Stimulated activated CD8-positive, alpha-beta memory T cell treated with anti-CD3 and anti-CD28 coated beads, Interleukin-4, amount 100 ng/mL, for 4 hours (primary cell): ENCODE measurements at places on chromosomes 5 and 9.

DNA sequence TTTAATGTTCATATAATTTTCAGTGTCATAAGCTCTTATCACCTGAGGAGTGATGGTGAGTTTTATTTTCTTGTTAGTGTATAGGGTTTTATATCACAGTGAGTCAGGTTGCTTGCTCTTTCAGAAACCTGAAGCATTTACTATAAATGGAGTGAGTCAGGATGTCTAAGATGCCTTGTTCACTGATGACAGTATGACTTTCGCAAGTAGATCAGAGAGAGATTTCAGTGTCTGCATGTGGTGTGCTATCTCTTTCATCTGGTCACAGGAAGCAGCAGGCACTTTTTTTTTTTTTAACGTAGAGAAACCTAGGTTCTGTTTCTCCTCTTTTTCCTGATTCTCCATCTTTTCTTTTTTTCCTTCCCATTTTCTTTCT is 237.1 kb downstream of the DMRTA1 start:
- DNase-seq: no peak

- no peak for DNase-seq
Observed at GRCh38 chr5:172380987-172381643, 73.2 kb downstream of the SH3PXD2B start.

DNA sequence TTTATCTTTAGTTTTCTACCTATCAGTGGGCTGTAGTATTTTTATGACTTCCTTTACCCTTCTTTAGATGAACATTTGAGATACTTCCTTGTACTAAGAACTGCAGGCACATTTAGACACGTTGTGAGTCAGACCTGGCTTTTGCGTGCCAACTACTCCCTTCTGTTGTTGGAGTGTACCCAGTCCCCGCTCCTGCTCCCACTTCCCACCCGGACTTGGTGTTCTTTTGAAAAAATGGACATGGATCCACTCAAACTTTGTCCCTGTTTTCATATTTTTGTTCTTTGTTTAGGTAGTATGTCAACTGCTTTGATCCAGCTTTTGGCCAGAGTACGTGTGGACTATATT is 60.7 kb downstream of the PARP8 start:
- DNase-seq: no peak

DNA sequence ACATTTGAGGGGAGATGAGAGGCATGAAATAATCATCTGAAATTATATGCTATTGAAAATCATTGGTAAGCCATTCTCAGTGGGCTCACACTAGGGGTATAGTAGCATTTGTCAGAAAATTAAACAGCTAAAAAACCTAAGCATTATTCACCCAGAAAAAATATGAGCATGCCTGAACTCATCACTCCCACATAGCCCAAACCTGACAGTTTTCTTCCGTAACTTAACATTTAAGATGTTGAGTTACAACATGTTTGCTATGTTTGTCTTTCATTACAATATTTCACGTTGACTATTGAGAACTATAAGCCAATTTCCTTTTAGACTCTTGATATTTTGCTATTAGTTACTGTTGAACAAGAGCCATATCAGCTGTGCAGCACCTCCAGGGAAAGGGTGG is 23.5 kb upstream of the GHR start:
- DNase-seq: no peak

GRCh38 chr5:31156631-31157160 is 36.8 kb upstream of the CDH6 start:
- DNase-seq: no peak

- peak; percentile 41 for DNase-seq
Observed at GRCh38 chr5:40486437-40487275, 193.1 kb upstream of the PTGER4 start.

DNA sequence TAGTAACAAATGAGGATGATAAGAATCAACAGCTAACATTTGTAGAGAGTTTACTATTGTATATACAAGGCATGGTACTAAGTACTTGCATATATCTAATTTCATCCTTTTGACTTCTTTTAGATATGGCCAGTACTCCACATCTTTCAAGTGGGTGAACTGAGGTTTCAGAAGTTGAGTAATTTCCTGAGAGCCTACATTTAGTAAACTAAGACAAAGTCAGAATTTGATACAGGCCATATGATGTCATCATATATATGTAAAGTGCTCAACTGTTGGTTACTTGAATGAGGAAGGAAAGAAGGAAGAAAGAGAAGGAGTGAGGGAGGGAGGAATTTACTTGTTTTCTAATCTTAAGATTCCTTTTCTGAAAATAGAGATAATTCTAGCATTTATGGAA is 52.8 kb downstream of the GRIA1 start:
- DNase-seq: no peak

- DNase-seq: no peak
Observed at GRCh38 chr5:146548781-146549449, 32.9 kb upstream of the GPR151 start.

- DNase-seq: no peak
Observed at GRCh38 chr5:146345578-146346366, 7.1 kb downstream of the POU4F3 start.

GRCh38 chr5:178553517-178553916 is 36.7 kb downstream of the COL23A1 start:
- DNase-seq: no peak

DNA sequence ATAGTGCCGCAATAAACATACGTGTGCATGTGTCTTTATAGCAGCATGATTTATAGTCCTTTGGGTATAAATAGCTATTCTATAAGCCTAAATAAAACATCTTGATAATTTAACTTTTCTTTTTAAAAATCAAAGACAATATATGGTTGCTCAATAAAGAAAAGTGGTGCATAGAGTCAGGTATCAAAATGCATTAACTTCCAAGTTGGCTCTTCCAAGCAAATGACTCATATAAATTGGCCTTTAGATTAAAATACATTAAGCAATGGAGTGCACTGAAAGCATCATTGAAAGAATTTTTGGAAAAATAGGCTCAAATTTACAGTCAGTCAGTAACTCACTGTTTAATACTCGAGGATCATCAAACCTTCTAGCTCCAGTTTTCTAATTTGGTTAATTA is 106.6 kb downstream of the PLCXD3 start:
- no peak for DNase-seq

DNA sequence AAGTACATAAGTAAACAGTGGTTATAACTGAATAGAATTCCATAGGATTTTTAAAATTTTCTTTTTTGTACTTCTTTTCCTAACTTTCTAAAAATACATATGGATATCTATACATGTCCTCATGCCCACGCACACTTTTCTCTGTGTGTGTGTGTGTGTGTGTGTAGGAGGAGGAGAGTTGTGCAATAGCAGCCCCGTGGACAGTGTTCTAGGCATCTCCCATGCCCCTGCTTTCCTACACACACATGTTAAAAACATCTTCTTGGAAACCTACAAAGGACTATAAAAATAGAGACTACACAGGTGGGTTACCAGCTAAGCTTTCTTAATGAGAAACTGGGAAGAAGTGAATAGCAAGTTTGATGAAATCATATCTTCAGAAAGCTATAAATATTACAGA is 19.8 kb upstream of the HEXB start:
- DNase-seq: no peak

- no peak for DNase-seq
Observed at GRCh38 chr9:134631881-134632280, 9.7 kb upstream of the COL5A1 start.

DNA sequence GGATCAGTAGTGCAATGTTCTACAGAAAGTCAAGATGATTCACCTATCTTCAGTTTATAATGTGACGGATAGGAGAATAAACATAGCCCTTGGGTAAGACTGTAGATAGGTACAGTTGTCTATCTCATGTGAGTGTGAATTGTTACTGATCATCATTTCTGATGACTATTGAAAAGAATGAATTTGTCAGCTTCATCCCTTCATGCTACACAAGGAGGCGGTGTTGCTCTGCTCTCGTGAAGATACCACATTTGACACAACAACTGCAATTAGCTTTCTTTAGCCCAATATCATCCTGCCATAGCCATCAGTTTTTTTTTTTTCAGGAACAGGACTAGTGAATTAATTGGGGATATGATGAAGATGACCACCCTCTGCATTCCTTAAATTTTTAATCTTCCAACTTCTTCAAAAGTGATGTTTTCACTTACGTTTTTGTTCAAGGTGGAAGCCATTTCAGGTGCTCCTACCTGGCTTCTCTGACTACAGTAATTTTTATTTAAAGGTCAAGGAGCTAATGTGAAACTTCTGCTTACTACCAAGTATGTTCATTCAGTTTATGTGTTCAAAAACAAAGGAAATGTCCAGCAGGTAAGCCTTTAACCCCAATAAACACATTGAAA is 152.9 kb upstream of the MOCS2 start:
- DNase-seq: no peak

- DNase-seq: no peak
Observed at GRCh38 chr5:113397046-113397445, 37.7 kb downstream of the TSSK1B start.

GRCh38 chr9:75864266-75864665 is 26.2 kb upstream of the PCSK5 start:
- DNase-seq: no peak

DNA sequence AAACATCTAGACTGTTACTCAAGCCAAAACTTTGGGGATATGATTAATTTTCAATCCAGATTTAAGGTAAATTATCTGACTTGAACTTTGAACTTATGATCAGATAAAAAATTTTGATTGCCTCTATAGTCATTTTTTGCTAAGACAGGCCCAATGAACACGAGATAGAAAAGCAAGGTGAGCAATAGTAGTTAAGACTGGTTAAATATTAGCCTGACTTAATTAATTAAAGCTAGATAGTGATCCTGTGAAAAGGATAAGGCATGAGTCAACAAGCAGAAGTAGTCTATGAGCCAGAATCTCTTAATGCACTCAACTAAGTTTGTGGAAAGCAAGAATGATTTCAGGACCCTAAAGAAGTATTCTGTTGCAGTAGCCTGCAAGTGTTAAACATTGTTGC is 66.5 kb downstream of the PDE4D start:
- no peak for DNase-seq

GRCh38 chr9:97636903-97637302 is 3.3 kb downstream of the NCBP1 start:
- DNase-seq: no peak

GRCh38 chr5:123610665-123611405 is 98.9 kb downstream of the CSNK1G3 start:
- DNase-seq: no peak

- no peak for DNase-seq
Observed at GRCh38 chr9:121185178-121185745, 16.4 kb downstream of the RAB14 start.

DNA sequence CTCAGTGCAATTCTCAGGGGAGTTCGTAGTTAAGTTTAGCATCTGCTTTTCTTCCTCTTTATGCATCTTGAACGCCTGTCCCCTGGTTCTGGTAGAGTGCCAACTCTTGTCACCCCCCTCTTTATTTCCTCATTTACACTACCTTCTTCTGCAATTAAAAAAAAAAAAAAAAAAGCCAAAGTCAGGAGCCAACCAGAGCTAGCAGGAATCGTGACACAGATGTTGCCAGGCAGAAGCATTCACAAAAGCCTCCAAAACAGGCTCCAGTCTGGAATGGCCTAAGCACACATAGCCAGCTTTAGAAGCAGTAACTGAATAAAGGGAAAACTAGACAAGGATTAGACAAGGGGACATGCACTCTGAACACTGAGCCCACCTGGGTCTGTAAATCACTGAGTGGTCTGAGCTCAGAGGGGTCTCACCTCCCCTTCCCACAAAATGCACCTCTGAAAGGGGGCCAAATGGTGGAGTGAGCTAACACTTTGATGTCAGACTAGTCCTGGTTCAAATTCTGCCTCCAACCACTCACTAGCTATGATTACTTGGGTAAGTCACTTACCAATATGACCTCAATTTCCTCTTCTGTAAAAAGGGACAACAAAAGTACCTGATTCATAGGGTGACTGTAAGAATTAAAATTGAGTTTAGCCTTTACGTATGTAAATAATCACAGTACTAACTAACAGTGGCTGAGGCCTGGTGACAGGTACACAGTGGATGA is 2.0 kb downstream of the CD74 start:
- DNase-seq: no peak

DNA sequence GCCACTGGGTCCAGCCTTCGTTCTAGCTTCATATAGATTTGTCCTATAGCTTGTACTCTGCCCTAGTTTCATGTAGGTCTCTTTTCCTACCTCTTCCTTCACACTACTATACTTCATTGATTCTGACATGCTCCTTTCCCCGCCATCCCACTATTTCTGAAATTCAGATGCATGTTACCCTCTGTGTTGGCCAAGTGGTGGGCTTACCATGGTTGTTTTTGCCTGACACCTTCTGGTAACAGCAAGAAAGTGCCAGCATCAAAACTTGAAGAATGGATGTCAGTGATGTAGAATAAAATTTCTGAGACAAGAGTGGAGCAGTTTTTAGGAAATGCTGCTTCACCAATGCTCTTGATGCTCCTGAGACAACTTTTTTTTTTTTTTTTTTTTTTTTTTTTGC is 19.5 kb upstream of the SERINC5 start:
- DNase-seq: no peak

- DNase-seq: no peak
Observed at GRCh38 chr5:57037355-57037754, 85.4 kb upstream of the MIER3 start.

- no peak for DNase-seq
Observed at GRCh38 chr5:175642998-175643397, 14.9 kb upstream of the HRH2 start.

GRCh38 chr5:87916320-87916719 is 352.3 kb downstream of the TMEM161B start:
- no peak for DNase-seq

DNA sequence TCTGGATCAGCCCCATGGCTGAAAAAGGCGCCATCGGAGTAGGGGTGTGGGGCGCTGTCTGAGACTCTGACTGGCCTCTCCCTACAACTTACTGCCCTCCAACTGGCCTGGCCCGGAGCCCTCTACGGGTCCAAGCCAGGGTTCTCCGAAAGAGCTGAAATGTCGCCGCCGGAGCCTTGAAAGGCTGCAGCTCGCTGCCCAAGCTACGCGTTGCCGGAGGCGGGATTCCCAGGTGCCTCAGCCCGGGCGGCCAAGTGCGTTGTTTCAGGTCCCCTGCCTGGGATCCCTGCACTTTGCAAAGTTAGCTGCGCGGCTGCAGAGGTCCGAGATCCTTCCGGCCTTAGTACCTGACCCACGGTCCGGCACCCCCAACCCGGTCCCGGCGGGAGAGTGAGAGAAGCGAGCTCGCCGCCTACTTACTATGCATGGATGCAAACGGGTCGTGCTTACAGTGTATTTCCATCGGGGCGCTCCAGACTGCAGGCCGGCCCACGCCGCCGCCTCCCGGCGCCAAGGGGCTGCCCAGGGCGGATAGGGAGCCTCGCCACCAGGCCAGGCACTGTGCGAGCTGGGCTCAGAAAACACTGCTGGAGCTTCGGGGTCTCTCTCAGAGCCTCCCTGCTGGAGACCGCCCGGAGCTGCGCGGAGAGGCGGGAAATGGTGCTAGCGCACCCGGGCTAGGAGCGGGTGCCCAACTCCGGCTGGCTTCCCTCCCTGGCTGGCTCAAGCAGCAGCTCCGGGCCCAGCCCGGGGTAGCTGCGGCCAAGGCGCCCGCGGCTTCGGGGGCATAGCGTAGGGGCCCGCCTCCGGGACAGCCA is 7.7 kb downstream of the PAX5 start:
- no peak for DNase-seq

GRCh38 chr5:56558131-56558745 is 257.1 kb upstream of the MAP3K1 start:
- no peak for DNase-seq
